ENCODE measurements at places on chromosomes 3 and 15. TPM values are rescaled to one million over a fixed set of nuclear protein-coding genes. Genes with fewer than 3 reads are reported as not detected.

The DIPK2A gene
- 38.7 TPM for total RNA-seq

The FAM107A gene
- total RNA-seq, result 35.2 TPM

The USP3 gene
- 11.6 TPM for total RNA-seq

The ARGFX gene
- not detected for total RNA-seq

The ZPLD1 gene
- not detected for total RNA-seq

The CHDH gene
- total RNA-seq, result 47.8 TPM

The ITGA11 gene
- total RNA-seq, result 2.9 TPM

The CEP152 gene
- total RNA-seq, result 10.6 TPM

The MRPL3 gene
- 34.4 TPM for total RNA-seq

The MME gene
- 2.0 TPM for total RNA-seq

The CHRD gene
- total RNA-seq, result 9.2 TPM

The NUP210 gene
- 15.4 TPM for total RNA-seq

Data from stomach (tissue), 19 donors.